ENCODE measurements at places on chromosomes 5 and 9.

- DNase-seq, result no peak
These were observed 141.2 kb downstream of the PRDM9 start for GRCh38 chr5:23648656-23649055.

DNA sequence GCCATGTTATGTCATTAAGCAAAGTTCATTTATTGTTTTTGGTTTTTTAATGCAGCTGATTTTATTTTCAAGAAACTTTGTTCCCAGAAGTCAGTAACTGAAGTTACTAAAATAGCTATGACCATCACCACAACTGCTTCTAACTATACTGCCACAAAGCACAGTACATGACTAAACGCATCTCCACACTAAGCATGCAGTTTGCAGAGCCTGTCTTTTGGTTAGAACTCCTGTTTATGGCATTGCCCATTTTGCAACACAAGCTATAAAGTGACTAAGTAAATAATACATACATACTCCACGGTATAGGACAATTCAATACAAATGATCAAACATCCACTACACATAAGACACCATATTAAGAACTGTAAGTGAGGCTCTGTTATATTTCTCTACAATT is 109.7 kb downstream of the MLLT3 start:
- DNase-seq, result no peak

- no peak for DNase-seq
These were observed 140.0 kb downstream of the EPB41L4A start for GRCh38 chr5:112279082-112279481.

DNA sequence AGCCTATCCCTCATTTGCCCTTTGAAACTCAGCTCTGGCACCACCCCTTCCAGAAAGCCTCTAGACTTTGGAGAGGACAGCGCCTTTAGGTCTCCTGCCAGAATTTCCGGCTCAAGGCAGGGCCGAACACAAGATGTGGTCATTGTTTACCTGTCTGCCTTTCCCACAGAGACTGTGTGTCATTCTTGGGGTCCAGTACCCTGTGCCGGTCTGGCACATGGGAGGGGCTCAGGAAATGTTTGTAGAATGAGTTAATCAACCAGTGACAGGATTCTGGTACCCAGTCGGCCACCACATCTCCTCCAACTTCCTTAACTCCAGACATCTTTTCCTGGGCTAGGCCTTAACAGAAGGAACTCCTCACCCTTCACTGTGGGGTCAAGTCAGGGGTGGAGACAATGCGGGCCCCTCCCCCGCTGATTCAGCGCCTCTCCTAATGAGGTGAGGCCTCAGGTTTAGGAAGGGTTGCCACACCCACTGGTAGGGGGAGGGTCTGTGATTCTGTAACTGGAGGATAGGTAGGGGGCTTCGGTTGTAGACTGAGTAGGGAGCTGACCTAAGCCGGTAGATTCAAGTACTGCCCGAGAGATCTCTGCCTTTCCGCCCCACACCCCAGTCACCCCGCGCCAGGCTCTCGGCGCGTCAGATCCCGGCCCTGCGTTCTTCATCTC is 29.3 kb downstream of the PCDH1 start:
- DNase-seq, result peak; percentile 48

DNA sequence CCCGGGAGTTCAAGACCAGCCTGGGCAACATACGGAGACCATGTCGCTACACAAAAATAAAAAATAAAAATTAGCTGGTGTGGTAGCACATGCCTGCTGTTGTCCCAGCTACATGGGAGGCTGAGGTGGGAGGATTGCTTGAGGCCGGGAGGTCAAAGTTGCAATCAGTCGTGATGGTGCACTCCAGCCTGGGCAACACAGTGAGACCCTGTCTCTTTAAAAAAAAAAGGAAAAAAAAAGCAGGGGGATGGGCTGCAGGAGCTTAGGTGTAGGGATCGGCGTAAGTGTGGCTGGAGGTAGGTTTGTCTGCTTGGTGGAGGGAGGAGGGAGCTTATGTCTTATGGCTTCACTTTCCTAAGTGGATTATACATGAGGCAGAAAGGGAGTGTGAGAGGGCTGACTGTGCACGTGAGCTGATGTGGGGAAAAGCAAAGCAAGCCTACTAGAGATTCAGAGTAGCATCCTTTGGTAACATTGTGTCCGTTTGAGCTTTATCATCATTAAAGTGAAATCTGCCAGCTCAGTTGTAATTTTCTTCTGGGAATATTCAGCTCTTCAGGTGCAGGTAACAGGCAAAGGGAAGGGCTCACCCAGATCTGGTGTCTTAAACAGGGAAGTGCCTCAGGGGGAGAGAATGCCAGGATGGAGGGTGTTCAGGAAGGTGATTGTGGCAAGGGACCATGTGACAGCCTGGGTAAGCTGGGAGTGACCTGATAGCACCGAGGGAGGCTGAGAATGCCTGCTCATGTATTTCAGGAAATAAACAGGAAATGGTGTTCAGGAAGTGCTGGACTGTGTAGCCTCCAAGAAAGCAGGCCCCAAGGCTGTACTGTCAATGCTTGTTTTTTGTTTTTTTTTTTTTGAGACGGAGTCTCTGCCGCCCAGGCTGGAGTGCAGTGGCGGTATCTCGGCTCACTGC is 17.6 kb upstream of the SETX start:
- no peak for DNase-seq

DNA sequence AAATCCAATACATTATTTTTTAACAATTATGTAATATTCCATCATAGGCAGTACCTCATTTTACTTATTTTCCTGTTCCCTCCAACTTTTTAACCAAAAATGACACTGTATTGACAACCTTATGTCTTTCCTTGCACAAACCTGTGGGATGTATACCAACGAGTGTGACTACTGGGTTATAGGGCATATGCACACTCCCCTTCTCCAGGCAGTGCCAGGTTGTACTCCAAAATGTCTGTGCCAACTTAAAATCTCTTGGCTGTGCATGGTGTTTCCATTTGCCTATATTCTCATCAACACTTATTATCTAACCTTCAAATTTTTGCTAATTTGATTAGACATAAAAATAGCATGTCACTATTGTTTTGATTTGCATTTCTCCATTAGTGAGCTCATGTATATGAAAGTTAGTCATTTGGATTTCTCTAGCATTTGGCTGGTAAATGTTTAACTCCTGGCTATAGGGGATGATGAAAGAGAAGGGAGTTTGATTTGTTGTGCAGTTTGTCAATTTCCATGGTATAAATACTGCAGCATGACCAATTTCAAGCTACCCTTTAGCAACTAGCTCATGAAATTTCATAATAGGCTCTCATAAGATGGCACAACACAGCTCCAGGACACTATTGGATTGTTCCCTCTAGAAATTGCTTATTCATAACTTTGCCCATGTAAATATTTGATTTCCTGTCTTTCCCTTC is 129.9 kb downstream of the BAAT start:
- DNase-seq, result peak; percentile 19

DNA sequence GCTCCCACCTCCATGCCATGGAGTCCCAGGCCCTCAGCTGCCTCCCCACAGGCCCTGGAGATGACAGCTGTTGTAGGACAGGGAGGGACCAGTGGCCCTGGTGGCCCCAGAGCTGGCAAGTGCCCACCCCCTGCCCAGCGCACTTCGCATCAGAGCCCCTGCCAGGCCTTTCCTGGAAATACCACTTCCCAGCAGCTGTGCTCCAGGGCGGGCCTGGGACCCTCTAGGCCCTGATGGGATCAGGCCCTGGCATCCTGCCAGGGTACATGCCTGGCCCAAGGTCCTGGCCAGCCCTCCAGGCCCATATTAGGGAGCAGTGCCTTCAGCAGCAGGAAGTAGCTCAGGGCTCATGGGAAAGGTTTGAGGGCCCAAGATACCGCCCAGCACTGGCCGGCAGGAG is 2.5 kb downstream of the KCNT1 start:
- no peak for DNase-seq

GRCh38 chr9:112145886-112146285 is 29.2 kb downstream of the SUSD1 start:
- no peak for DNase-seq

GRCh38 chr5:151058891-151059489 is 21.8 kb downstream of the TNIP1 start:
- no peak for DNase-seq

DNA sequence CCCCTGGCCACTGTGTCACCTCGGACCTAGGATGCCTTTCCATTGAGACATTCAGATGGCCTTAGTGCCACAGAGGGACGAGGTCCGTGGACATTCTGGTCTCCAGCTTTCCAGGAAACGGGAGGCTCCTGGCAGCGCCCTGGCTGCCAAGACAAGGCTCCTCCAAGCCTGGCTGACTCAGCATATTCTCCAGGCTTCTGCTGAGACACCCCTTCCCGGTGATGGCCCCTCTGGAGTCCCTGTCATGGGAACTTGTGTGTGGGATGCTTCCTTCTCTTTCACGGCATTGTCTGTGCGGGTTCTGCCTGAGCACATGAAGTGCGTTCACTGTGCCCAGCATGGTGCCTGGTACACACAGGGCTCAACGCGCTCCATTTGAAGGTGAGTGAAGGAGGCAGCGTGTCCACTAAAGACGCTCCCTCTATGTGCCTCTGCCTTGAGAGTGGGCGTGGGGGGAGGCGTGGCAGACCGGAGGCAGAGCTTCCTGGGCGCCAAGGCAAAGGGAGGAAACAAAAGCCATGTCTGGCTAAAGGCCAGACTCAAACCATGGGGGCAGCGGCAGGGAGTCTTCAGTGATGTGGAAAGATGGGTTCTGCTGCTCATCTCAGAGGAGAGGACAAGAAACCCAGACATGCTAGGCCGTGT is 46.4 kb upstream of the PRRC2B start:
- DNase-seq, result no peak

DNA sequence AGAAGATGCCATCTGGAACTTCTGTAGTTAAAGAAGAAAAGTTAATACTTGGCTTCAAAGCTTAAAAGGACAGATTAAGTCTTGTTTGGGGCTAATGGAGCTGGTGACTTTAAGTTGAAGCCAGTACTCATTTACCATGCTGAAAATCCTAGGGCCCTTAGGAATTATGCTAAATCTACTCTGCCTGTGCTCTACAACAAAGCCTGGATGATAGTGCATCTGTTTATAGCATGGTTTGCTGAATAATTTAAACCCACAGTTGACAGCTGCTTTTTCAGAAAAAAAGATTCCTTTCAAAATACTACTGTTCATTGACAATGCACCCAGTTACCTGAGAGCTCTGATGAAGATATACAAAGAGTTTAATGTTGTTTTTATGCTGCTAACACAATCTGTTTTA is 393.5 kb downstream of the MAT2B start:
- DNase-seq, result no peak

DNA sequence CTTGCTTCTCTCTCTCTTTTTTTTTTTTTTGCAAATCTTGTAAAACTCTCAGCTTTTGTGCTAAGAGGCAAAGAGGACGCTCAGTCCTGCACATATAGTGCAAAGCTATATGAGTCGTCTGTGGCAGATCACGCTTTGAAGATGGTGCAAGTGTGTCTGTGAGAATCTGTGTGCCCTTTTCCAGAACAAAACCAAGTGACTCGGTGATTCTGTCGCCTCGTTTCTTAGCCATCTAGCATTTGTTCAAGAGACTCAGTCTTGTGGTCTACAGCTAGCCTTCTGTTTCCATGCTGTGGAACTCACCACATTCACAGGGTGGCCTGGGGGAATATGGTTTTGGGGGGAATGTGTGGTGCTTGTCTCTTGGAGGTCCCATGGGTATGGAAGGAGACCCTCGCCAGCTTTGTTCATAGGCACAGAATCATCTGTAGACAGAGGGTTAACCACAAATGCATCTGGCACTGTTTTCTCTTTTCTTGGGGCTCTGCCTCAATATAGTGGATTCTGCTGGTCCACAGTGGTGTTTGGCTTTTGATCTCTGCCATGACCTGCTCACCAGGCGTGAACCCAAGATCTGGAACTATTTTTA is 82.1 kb downstream of the C9orf152 start:
- no peak for DNase-seq

DNA sequence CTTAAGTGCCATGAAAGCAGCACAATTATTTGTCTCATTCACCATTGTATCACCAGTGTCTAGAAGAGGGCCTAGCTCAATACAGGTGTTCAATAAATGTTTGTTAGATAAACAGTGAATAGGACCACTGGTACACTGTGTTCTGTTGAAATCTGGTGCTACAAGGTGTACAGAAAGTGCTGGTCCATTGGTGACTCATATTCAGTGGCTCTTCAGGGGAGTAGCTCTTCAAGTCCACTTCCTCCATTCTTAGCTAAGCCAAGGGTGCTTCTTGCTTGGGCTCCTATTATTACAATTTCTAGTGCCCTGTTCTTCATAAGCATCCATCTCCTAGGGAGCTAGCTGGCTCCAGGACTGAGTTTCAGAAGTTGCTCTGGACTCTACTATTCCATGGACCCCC is 6.4 kb upstream of the FCHO2 start:
- DNase-seq, result no peak

DNA sequence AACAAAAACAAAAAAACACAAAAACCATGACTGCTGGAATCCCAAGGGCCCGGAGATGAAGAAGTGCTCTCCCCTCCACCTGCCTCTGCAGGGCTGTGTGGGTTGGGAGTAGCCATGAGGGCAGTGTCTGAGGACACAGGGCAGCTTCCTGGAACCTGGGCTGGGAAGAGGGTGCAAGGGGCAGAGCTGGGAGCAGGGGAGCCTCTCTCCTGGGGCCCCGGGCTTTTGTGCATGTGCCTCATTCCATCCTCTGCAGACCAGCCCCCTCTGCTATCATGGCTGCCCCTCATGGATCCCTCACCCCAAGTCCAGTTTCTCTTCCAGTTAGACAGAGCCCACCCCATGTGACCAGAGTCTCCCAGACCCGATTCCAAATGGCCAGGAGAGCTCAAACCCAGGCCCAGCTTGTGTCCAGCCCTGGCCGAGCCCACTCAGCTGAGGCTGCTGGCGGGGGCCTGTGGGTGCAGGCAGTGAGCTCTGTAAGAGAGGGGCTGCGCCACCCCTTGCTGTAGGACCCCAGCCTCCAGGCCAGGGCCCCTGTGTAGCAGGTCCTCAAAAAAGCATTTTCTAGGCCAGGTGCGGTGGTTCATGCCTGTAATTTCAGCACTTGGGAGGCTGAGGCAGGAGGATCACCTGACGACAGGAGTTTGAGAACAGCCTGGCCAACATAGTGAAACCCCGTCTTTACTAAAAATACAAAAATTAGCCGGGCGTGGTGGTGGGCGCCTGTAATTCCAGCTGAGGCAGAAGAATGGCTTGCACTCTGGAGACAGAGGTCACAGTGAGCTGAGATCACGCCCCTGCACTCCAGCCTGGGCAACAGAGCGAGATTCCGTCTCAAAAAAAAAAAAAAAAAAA is 44.5 kb downstream of the PLPP7 start:
- no peak for DNase-seq

DNA sequence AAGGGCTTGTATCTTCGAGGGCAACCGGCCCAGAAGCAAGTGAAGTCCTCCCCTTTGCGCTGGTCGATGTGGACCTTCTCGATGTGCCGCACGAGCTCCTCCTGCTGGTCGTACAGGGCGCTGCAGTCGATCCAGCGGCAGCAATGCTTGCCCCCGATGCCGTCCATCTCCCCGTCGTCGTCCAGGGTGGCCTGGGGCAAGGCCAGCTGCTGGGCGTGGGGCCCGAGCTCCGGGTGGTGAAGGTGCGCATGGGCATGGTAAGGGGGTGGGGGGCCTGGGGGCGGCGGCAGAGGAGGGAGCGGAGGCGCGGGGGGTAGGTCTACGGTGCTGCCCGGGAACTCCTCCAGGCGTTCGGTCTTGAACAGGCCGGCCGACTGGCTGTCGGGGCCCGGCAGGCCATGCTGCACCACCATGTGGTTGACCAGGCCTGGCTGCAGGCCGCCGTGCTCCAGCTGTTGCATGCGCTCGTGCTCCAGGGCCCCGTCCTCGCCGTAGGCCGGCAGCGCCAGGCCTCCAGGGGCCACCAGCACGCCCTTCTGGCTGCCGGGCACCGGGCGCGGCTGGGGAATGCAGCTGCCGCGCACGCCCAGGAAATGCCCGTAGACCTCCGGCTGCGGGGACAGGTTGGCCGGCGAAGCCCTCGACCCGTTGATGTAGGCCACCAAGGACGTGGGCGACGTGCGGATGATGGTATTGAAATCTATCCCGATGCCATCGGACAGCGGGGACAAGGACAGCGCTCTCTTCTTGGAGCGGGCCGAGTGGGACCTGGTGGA is 181.8 kb downstream of the GLIS3 start:
- DNase-seq, result no peak
